ENCODE measurements at places on chromosomes 3 and 15. TPM values are rescaled to one million over a fixed set of nuclear protein-coding genes. Genes with fewer than 3 reads are reported as not detected.
A peak's percentile ranks its signal among the peaks of the same experiment; 100 is the strongest.

GRCh38 chr3:135538123-135538522 lies 427.4 kb upstream of the PPP2R3A start:
- no peaks in the 10 kb centered on the region for H3K4me1 ChIP-seq
- H3K27ac ChIP-seq = no peak overlapping the region
- no peak overlapping the region for H3K4me3 ChIP-seq
- H3K27me3 ChIP-seq = no peaks in the 10 kb centered on the region
- DNase-seq = no peak

- H3K4me3 ChIP-seq = no peak overlapping the region
- H3K36me3 ChIP-seq = peaks cover 5% of the 10 kb centered on the region
- H3K4me1 ChIP-seq = peaks cover 32% of the 10 kb centered on the region
- H3K27ac ChIP-seq = no peak overlapping the region
- no peak for DNase-seq
- no peaks in the 10 kb centered on the region for H3K27me3 ChIP-seq
These were observed 12.7 kb upstream of the ZNF609 start for GRCh38 chr15:64447536-64448315.

DNA sequence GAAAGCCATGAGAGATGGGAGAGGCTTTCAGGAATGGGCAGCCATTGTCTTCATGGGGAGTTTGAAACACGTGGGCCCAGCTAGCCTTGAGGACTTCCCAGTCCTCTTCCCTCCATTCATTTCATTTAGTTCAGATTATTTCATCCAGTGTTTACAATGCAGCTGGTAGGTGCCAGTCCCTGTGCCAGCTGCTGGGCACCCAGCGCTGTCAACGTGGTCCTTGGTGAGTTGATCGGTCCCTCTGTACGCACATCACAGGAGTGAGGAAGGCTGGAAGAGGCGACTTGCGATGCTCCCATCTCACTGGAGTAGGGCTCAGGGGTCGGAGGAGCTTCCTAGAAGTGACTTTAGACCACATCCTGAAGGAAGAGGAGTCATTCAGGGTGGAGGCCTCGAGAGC lies 206.4 kb upstream of the BHLHE40 start:
- H3K27ac ChIP-seq = no peak overlapping the region
- no peak for DNase-seq
- no peaks in the 10 kb centered on the region for H3K27me3 ChIP-seq
- no peaks in the 10 kb centered on the region for H3K36me3 ChIP-seq

DNA sequence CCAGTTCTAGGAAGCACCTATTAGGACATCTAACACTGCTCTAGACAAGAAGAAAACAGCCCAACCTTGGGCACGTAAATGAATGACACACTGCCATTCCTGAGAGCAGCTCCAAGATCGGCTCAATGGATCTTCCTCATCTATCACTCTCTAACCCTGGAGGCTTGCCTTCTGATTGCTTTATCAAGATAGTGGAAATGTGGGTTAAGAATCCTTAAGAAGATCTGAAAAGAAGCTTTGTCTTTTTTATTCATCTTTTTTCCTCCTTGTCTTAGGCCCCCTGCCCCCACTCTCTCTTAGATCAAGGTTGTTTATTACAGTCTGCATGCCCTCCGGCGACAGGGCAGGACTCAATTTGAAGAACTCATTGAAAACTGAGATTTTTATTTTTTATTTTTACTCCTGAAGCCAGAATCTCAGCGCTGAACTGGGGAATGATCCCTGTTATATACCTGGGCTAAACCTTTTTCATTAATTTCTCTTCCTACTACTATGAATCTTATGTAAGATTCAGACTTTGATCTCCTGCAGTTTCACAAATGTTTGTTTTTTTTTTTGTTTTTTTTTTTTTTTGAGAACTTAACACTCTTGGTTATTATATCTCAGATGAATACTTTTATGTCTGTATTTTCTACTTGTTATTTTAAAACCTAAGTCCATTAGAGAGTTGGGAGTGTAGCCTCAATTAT lies 219.5 kb downstream of the SV2B start:
- no peaks in the 10 kb centered on the region for H3K27me3 ChIP-seq
- no peak overlapping the region for H3K4me3 ChIP-seq
- H3K27ac ChIP-seq = no peak overlapping the region
- DNase-seq = no peak
- H3K4me1 ChIP-seq = no peaks in the 10 kb centered on the region

DNA sequence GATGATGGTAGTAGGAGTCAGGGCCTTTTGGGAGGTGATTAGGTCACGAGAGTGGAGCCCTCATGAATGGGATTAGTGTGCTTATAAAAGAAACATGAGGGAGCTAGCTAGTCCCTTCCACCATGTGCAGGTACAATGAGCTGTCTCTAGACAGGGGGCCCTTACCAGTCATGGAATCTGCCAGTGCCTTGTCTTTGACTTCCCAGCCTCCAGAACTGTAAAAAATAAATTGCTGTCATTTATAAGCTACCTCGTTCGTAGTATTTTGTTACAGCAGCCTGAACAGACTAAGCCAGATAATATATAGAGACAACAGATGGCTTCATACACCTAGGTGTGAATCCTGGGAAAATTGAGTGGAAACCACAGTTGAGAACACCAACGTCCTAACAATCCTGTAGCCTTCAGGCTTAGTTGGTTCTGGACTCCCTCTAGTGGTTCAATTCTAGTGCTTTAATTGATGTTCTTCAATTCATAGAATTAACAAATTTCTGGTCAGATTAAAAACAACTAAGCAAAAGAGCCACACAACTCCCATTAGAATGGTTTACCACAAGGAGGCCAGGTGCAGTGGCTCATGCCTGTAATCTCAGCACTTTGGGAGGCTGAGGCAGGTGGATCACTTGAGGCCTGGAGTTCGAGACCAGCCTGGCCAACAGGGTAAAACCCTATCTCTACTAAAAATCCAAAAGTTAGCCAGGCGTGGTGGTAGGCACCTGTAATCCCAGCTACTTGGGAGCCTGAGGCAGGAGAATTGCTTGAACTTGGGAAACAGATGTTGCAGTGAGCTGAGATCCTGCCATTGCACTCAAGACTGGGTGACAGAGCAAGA lies 21.3 kb upstream of the GATM start:
- peak; percentile 55 for DNase-seq
- no peak overlapping the region for H3K4me3 ChIP-seq
- peaks cover 3% of the 10 kb centered on the region for H3K27me3 ChIP-seq
- H3K4me1 ChIP-seq = peaks cover 10% of the 10 kb centered on the region
- H3K36me3 ChIP-seq = no peaks in the 10 kb centered on the region

GRCh38 chr3:187783098-187783497 lies 37.8 kb upstream of the BCL6 start:
- no peaks in the 10 kb centered on the region for H3K4me1 ChIP-seq
- no peaks in the 10 kb centered on the region for H3K36me3 ChIP-seq
- H3K4me3 ChIP-seq = no peak overlapping the region
- no peaks in the 10 kb centered on the region for H3K27me3 ChIP-seq
- no peak overlapping the region for H3K27ac ChIP-seq

- H3K4me1 ChIP-seq = no peaks in the 10 kb centered on the region
- H3K36me3 ChIP-seq = no peaks in the 10 kb centered on the region
- no peak overlapping the region for H3K27ac ChIP-seq
- H3K27me3 ChIP-seq = no peaks in the 10 kb centered on the region
These were observed 78.2 kb downstream of the LINGO1 start for GRCh38 chr15:77554306-77555080.

DNA sequence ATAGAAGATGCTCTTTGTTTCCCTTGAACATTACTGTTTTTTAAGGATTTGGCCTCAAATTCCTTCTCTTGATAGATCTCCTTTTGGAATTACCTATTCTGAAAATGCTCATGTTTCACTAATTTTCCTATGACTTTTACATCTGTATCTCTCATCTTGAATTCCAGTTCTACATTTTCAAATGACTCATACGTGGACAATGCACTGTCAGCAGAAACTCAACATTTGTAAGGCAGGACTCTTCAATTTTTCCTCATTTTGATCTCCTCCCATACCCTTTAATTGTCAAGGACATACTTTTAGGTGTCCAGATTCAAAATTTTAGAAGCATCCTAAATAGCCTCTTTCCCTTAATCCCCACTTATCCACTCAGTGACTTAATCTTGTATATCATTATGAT lies 341.0 kb upstream of the RASGRP1 start:
- H3K27ac ChIP-seq = no peak overlapping the region
- no peaks in the 10 kb centered on the region for H3K4me1 ChIP-seq
- no peak overlapping the region for H3K4me3 ChIP-seq

- no peak for DNase-seq
- H3K27me3 ChIP-seq = no peaks in the 10 kb centered on the region
- no peak overlapping the region for H3K27ac ChIP-seq
- H3K36me3 ChIP-seq = no peaks in the 10 kb centered on the region
- H3K4me3 ChIP-seq = no peak overlapping the region
These were observed 103.8 kb downstream of the THSD4 start for GRCh38 chr15:71219101-71219500.

C3orf49 gene
- total RNA-seq = not detected

RUBCN gene
- total RNA-seq = 25.8 TPM

WDR93 gene
- total RNA-seq = not detected

SIDT1 gene
- not detected for total RNA-seq

LARP6 gene
- total RNA-seq = 16.9 TPM

HYPK gene
- total RNA-seq = 19.7 TPM

Data from endothelial cell of umbilical vein (primary cell).